Body of pancreas (tissue), 4 donors: ENCODE measurements at places on chromosomes 6 and 20.

- H3K27ac ChIP-seq = no peak overlapping the region
- H3K4me1 ChIP-seq = peaks cover 8% of the 10 kb centered on the region
- no peaks in the 10 kb centered on the region for H3K36me3 ChIP-seq
- DNase-seq = no peak
- H3K27me3 ChIP-seq = no peaks in the 10 kb centered on the region
These were observed 18.7 kb downstream of the UQCC2 start for GRCh38 chr6:33692760-33693158.

DNA sequence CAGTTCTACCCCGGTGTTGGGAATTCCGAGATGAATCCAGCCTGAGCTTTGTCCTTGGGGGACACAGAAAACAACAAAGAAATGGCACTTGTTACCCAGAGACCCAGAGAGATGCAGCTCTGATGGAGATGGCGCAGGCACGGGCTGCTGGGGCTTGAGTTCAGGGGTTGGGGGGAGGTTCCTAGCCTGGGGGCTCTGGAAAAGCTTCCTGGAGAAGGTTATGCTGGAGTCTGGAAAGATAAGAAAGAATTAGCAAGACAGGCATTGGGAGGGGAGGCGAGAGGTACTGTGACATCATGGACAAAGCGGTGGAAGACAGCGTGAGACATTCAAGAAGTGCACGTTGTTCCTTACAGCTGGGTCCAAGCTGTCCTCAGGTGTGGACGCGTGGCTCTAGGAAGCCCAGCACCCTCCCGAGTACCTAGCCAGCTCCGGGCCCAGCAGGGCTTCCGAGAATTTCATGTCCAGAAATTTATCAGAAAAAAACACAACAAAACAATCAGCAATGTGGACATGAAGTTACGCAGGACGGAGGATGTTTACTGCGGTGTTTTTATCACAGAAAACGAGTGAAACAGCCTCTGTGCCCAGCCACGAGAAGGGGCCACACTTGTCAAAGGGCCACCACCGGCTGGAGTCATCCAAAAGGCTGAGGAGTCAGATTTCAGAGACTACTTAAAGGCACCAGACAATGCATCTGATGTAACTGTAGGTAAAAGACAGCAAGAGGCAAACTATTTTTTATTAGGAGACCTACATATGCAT is 39.5 kb downstream of the C20orf203 start:
- H3K27me3 ChIP-seq = no peaks in the 10 kb centered on the region
- DNase-seq = no peak
- H3K4me1 ChIP-seq = no peaks in the 10 kb centered on the region
- no peak overlapping the region for H3K4me3 ChIP-seq
- no peak overlapping the region for H3K27ac ChIP-seq

GRCh38 chr20:47041396-47041899 is 146.8 kb downstream of the EYA2 start:
- no peaks in the 10 kb centered on the region for H3K4me1 ChIP-seq
- no peaks in the 10 kb centered on the region for H3K36me3 ChIP-seq
- H3K27ac ChIP-seq = no peak overlapping the region
- H3K4me3 ChIP-seq = no peak overlapping the region
- H3K27me3 ChIP-seq = no peaks in the 10 kb centered on the region
- DNase-seq = no peak

DNA sequence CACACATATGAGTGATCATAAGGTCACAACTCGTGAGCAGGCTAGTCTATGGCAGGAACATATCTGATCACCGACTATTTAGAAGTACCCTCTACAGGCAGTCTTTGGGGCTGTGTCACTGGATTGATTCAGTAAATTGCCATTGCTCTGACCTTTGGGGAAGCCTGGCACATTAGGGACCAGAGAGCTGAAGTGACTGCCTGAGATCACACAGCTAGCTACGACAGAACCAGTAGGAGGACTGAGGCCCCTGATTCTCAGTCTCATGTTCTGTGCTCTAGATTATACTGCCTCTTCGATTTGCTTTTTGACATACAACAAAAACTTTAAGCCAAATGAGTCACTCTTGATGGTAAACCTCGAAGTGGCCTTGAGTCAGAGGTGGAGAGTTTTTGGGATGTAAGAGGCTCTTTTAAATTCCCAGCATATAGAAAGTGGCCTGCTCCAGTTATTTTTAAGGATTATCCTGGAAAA is 247.5 kb upstream of the SUPT3H start:
- DNase-seq = no peak
- H3K27ac ChIP-seq = no peak overlapping the region
- H3K4me3 ChIP-seq = no peak overlapping the region
- H3K4me1 ChIP-seq = no peaks in the 10 kb centered on the region
- H3K36me3 ChIP-seq = no peaks in the 10 kb centered on the region

- H3K36me3 ChIP-seq = no peaks in the 10 kb centered on the region
- no peak overlapping the region for H3K27ac ChIP-seq
- H3K4me3 ChIP-seq = no peak overlapping the region
- no peak for DNase-seq
- no peaks in the 10 kb centered on the region for H3K27me3 ChIP-seq
These were observed 144.0 kb downstream of the CDC5L start for GRCh38 chr6:44531442-44532015.

DNA sequence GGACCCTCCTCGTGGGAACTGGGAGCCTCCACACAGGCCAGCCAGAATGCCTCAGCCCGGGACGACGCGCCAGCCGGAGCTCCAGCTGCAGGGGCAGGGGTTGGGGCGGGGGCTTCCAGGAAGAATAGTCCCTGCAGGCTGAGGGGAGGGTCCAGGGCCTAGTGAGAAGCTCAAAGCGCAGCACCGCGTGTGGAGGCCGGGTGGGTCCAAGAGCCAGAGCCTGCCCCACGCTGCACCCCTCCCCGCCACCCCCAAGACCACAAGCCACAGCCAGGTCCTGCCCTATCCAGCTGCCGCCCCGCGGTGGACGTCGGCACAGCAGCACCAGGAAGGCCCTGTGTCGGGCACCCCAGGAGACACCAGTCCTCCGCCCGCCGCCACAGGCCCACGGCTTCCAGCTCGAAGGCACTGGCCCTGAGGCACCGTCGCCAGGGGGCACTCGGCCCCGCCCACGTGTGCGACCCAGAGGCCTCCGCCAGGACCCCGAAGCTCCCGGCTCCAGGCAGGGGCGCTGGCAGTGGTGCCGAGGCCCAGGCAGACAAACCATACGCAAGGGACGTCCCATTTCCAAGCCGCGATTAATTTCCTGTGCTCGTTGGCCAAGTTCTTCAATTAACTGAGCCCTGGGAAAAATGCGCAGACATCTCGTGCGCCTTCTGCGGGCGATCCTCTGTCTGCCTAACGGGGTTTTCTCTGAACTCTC is 19.5 kb downstream of the KCNQ2 start:
- no peak overlapping the region for H3K27ac ChIP-seq
- H3K4me3 ChIP-seq = no peak overlapping the region
- no peak for DNase-seq
- H3K36me3 ChIP-seq = no peaks in the 10 kb centered on the region
